Ammon's horn (tissue), 1 donor: ENCODE measurements at places on chromosomes 1 and 21.
A peak's percentile ranks its signal among the peaks of the same experiment; 100 is the strongest.

GRCh38 chr1:90314533-90314932 lies 319.6 kb downstream of the ZNF326 start:
- DNase-seq: no peak

- DNase-seq: peak; percentile 86
These were observed 87.9 kb upstream of the PAPPA2 start for GRCh38 chr1:176374967-176375569.

GRCh38 chr1:1397839-1398523 lies 1.2 kb downstream of the CCNL2 start:
- no peak for DNase-seq

DNA sequence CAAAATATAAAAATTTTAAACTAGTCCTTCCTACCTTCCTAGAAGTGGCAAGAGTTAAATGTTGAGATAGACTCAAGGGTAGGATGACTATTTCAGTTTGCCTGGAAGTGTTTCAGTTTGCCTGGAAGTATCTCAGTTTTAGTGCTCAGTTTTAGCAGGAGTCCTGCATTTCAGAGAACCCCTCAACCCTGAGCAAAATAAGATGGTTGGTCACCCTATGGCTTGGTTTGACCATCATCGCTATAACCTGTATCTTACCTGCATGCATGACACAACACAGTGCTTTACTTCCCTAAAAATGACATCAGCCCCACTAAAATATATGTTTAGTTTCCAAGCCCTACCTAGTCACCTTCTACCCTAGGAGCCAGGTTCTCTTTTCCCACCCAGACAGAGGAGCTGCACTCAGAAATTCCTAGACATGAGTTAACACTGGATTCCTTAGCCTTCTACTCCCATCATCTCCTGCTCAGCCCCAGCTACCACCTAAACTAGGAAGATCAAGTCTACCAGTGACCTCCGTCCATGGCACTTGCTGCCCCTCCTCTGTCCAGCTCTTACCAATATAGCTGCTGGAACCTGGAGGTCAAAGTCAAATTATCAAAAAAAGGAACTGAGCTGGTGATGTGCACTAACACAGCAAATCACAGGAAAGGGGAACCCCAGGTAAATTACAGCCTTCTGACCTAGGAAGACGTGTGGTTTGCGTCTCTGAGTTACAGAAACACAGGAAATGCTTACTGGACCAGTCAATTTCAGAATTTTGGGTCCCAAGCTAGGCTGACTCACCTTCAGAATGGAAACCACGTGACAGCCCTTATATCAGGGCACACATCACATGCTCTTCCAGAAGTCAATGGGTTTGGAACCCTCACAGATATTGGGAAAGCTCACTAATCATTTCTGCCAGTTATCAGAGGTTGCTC lies 2.2 kb upstream of the G0S2 start:
- DNase-seq: no peak

DNA sequence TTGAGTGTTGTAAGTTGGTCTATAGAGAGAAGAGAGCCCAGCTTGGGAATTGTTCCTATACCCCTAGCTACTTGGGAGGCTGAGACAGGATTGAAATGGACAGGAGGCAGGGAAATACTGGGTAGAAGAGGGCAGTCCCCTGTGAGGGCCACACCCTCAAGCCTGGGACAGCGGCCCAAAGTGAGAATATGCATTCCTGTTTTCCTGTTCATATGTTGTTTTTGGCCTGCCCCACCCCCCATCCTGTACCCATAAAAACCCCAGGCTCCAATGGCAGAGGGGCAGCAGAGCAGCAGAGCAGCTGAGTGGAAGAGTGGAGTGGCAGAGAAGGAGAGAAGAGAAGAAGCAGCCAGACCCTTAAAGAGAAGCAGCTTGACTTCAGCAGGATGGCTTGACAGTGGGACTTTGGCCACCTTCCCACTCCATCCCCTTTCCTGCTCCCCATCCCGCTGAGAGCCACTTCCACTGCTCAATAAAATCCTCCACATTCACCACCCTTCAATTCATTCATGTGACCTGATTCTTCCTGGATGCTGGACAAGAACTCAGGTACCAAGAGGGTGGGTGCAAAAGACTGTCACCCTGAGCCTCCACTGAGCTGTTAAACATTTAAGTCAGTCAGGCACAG lies 70.6 kb upstream of the PUM1 start:
- no peak for DNase-seq

DNA sequence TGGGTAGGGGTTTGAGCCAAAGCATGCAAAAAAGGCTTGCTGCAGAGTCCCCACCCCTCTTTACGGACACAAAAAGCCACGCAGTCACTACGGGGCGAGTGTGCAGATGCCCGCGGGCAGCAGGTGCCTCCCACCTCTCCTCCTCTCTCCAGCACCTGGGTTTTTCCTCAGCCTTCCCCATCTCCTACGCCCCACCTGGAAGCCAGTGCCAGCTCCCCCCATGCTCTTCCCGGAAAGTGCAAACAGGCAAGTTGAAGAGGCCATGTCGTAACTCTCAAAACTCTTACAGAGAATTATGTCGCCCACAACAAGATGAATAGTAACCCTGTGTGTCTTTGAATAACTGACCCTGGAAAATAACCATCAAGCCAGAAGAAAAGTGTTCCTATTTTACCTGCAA lies 82.5 kb downstream of the PDE9A start:
- DNase-seq: no peak

- DNase-seq: no peak
These were observed 47.8 kb downstream of the TCP10L start for GRCh38 chr21:32537569-32537881.

GRCh38 chr1:71083271-71083670 lies 2.4 kb upstream of the ZRANB2 start:
- peak; percentile 42 for DNase-seq

DNA sequence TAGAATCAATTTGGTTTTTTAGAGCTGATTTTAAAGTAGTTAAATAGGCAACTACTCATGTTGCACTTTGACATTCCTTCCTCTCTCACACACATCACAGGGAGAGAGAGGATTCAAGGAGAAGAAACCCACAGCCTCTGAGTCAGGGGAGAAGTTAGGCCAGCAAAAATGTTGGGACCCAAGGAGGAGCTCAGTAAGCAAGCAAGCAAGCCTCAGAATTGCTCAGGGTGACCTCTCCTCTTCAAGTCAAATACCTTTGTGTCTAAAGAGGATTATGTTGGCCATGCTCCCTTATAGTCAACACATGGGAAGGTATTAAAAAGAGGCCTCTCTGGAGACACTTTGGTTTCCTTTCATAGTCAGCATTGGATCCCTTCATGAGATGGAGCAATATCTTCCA lies 80.5 kb upstream of the WARS2 start:
- DNase-seq: no peak

- DNase-seq: no peak
These were observed 54.4 kb upstream of the BCL10 start for GRCh38 chr1:85330711-85331290.

DNA sequence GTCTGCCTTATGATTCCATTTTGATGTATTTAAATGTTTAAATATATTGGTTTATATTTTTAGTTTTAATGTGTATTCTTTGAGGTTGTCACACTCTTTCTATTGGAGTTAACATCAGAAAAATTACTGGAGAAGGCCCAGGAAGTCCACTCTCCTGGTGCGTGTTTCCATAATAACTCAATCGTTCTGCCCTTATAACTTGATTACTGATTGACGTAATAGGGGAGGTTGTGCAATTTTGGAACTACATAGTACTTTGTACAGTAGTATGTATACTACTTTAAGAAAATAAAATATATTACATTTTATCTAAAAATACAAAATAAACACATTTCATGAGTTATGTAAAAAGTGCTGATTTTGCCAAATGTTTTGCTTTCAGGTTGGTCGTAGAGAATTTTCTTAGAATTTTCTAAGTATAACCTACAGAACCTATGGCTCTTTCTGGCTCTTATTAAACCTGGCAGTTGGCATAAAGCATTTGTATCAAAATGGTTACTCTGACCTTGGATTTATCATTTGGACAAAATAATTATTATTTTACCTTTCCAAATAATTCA lies 5.7 kb downstream of the PLA2G4A start:
- no peak for DNase-seq

GRCh38 chr1:228990906-228991569 lies 255.8 kb downstream of the RHOU start:
- DNase-seq: no peak
